Stimulated activated naive CD8-positive, alpha-beta T cell treated with anti-CD3 and anti-CD28 coated beads, Interleukin-15, amount 100 ng/mL, for 72 hours (primary cell): ENCODE measurements at places on chromosomes 4 and X.

DNA sequence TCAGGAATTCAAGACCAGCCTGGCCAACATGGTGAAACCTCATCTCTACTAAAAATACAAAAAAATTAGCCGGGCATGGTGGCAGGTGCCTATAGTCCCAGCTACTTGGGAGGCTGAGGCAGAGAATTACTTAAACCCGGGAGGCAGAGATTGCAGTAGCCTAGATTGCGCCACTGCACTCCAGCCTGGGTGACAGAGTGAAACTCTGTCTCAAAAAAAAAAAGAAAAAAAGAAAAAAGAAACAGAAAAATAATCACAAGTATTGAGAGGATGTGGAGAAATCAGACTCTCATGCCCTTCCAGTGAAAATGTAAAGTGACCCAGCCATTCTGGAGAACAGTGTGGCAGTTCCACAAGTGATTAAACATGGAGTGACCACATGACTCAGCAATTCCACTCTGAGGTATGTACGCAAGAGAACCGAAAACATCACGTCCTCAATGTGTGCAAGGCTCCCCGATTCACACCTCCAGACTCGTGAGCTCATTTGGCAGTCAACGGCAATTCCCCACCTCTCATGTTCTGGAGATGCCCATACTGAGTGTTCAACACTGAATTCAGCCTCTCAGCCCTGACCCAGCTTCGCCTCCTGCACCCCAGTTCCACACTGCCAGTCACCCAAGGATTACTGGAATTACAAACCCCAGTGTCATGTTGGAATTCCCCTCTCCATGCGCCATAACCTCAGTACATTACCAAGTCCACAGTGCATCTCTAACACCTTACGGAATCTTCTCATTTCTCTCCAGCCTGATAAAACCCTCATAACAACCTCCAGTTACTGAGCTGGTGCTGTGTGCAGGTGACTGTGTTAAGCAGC is 21.1 kb downstream of the ACOX3 start:
- DNase-seq, result peak; percentile 25

GRCh38 chr4:176377780-176378179 is 58.0 kb downstream of the SPCS3 start:
- no peak for DNase-seq

DNA sequence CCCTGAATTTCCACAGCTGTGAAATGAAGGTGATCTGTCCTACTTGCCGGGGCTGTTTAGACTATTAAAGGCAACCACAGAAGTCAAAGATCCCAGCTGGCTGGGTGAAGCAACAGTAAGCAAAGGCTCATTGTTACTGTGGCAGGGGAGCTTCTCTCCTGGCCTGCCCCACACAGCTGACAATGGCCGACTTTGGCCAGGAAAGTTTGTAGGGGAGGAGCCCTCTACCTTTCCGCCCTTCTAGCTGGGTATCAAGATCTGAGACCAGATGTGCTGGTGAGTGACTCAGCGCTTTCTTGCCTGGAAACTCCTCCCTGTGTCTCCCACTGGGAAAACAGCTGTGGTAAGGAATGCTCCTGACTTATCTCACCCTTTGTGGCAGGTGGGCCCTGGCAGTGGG is 21.1 kb downstream of the RASSF6 start:
- DNase-seq, result no peak

DNA sequence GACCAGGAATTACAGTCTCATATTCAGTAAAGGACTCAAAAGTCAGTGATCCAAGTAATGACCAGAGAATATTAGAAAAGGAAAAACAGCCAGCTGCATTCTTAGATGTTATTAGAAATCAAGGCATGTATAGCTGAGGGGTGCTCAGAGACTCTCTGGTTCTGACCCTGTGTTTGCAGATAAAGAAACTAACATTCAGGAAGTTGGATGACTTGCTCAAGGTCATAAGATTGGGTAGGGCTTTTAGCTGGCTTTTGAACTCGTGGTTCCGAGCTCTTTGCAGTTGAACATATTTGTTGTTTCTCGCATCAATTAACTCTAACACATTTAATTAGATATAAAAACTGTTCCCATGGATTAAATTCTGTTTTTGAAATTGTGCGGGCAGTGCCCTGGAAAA is 62.5 kb upstream of the ENPP6 start:
- DNase-seq, result no peak

DNA sequence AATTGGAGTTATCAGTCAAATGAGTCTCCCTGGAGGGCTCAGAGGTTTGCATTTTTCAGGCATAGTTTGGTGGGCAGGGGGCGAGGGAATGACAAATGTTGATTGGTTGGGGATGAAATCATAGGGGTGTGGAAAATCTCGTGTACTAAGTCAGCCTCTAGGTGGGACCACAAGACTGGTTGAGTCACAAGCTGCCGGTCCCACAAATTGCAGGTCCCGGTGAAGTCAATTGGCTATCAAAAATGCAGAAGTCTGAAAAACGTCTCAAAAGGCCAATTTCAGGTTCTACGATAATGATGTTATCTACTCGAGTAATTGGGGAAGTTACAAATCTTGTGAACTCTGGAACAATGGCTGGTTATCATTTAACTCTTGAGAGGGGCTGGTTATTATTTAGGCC is 98.8 kb upstream of the DHX15 start:
- DNase-seq, result no peak

GRCh38 chr4:74056114-74056857 is 17.8 kb upstream of the CXCL3 start:
- no peak for DNase-seq

GRCh38 chr4:139740121-139740520 is 74.5 kb downstream of the MGST2 start:
- DNase-seq, result no peak

GRCh38 chr4:89661173-89661899 is 175.6 kb downstream of the SNCA start:
- no peak for DNase-seq

GRCh38 chr4:16140231-16140878 is 56.5 kb upstream of the PROM1 start:
- no peak for DNase-seq

DNA sequence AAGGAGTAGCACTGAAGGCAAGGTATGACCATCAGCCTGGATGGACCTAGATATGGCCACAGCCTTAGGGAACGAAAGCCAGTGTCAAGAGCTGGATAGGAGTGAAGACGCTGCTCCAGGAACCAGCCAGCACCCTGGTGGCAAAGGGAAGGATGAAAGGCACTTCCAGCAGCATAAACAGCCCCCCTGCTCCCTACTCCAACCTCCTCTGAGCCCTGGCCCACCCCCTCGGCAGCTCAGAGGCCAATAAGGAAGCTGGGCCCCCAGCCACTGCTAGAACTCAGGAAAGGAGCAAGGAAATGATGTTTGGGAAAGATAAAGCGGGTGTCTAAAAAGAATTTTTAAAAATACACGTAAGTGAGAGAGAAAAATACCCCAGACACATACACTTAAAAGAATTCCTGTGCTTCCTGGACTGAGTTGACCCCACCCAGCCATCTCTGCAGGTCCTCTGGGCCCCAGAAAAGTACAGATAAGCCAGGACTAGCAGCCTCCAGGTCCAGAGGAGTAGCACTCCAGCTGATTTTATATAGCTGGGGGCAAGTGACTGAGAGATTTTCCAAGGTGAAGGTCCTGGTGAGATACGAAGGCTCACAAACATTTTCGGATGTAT is 170.4 kb downstream of the SHROOM4 start:
- DNase-seq, result no peak

DNA sequence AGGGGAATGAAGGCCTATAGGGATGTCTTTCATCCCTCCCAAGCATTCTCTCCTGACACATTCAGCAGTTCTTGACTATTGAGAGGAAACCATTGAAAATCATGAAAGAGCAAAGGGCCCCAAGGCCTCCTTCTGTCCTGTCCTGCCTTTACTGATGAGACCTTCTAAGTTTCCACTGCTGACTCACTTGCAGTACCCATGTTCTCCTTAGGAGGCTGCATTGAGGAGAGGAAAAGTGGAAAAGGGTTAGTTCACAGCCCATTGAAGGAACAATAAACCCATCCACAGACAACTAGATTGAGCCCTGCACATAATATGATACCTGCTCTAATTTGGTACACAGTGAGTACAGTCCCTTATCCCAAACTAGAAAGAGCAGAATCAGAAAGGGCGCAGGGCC is 115.1 kb upstream of the PNPLA4 start:
- no peak for DNase-seq

- no peak for DNase-seq
Observed at GRCh38 chr4:54497947-54498346, 159.8 kb upstream of the KIT start.
